ENCODE measurements at places on chromosomes 7 and 10.
A peak's percentile ranks its signal among the peaks of the same experiment; 100 is the strongest.

DNA sequence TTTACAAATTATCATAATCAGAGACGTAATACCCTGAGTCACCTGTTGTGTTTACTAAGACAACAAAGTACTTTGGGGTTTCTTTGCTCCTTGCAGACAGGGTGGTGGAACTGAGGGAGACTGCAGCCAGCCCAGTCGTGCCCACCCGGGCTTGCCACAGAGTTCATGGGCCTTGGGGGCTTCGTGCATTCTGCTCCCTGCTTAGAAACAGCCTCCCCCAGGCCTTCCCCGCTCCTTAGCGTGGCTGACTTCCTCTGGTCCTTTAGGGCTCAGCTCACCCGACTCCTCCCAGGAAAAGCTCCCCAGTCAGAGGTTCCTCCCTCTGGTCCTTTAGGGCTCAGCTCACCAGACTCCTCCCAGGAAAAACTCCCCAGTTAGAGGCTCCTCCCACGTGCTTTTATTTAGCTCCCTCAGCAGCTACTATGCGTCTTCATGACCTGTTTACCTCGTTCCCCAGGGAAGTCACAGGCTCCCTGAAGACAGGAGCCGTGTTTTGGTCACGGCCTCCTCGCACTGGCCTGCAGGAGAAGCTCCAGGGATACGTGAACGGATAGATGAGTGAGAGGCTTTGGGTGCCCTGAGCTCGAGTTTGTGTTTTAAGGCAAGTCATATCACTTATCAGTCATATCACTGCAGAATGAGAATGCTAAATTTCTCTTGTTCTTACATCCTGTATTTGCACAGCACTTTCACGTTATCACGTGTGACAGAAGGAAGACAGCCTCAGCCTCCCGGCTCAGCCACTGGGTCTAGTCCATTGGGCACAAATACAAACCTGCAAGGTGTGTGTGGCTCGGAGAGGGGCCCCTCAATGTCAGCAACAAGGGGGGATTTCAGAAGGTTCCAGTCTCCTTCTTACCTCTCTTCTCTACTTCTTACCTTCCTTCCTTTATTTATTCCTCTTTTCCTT is 52.7 kb upstream of the VIPR2 start:
- DNase-seq, result no peak

GRCh38 chr7:7114575-7115291 is 67.6 kb upstream of the C1GALT1 start:
- no peak for DNase-seq

GRCh38 chr7:68862736-68863135 is 735.5 kb upstream of the AUTS2 start:
- no peak for DNase-seq

- no peak for DNase-seq
Measured at GRCh38 chr7:108722561-108722960, 152.9 kb downstream of the DNAJB9 start.

- DNase-seq, result peak; percentile 54
Measured at GRCh38 chr10:110502851-110503301, 5.2 kb downstream of the DUSP5 start.

DNA sequence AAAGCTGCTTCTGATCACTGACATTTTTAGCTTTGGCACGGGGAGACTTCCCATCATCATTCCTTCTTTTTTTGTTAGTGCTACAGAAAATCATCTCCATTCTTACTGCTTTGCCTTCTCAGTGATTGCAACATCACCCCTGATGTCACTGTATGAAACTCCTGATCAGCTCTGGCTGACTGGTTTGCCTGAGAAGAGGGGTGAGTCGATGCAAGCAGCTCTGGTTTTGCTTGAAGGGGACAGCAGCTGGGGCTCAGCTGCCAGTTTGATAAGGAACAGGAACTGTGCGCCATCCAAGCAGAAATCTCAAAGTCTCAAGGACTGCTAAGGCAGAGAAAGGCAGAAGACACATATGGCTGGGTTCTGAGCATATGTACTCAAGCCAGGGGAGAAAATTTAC is 808.5 kb upstream of the CELF2 start:
- peak; percentile 20 for DNase-seq

DNA sequence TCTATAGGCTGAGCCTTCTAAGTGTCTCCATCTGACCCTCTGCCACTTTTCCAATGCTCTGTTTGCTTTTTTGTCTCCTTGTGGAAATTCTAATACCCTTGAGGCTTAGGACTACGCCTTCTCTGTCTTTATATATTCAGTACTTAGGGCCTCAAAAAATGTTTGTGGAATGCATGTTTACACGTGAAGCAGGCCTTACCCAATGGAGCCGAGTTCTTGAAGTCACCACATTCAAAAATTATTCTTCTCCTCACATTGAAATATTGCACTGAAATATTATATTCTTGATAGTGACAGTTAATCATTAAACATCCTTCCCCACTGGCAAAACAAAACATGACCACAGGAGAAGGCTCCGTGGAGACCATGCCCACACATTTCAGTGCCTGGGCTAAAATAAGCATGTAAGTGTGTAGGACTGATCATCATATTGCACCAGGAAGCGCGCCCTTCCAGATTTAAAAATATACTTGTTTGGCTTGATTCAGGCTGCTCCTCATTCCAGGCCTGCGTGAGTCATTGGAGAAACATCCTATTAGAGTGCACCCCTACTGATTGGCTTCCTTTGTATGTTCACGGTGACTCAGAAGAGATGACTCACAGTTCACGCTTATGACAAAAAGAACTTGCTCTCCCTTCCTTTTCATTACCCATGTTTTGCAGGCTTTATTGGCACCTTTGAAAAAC is 307.4 kb upstream of the AOAH start:
- DNase-seq, result peak; percentile 45

GRCh38 chr10:30413996-30414576 is 19.9 kb upstream of the MAP3K8 start:
- no peak for DNase-seq

DNA sequence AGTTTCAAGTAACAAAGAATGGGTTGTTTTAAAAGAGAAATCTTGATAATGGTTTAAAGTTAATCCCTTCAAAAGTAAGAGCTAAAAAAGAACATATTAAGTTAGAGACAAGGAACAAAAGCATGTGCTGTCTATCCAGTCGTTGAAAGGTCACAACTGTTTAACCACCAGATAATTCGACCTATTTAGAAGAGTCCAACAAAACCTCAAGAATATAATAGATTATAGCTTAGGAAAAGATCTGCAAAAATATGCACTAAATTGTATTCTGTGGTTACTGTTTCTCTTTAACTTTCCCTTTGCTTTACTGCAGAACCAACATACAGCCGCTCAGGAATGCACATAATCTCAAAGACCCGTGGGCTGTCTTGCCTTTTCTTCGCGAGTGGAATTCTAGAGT is 74.9 kb downstream of the PCGF5 start:
- no peak for DNase-seq
